ENCODE measurements at places on chromosomes 6 and 20.

GRCh38 chr6:134026597-134026996, 25.8 kb downstream of the SLC2A12 start:
- DNase-seq = no peak

DNA sequence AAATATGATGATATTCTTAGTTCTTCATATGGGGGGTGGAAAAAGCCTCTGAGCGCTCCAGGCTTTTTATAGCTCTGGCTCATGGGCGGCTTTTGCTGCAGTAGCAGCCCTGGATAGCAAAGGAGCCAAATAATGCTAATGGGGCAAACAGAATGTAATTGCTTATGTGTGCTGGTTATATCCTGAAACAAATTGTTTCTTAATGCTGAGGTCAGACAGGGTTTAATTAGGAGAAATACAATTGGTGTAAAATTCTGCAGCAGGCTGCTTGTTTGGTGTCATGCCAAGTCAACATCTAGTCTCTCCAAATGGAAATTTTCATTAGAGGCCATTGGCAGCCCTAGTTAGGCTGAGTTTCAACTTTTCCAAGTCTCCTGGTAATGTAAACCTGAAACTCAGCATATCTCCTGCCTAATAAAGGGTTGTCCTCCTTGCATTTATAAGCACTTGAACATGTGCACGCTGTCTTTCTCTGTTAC, 530.1 kb upstream of the NOX3 start:
- DNase-seq = no peak

- no peak for DNase-seq
Observed at GRCh38 chr6:140597181-140597580, 1222.7 kb upstream of the CITED2 start.

GRCh38 chr6:38508894-38509293, 130.8 kb downstream of the BTBD9 start:
- DNase-seq = no peak

- peak; percentile 15 for DNase-seq
Observed at GRCh38 chr20:57470212-57470522, 54.8 kb downstream of the CTCFL start.

GRCh38 chr20:43529051-43529450, 21.6 kb downstream of the L3MBTL1 start:
- no peak for DNase-seq

DNA sequence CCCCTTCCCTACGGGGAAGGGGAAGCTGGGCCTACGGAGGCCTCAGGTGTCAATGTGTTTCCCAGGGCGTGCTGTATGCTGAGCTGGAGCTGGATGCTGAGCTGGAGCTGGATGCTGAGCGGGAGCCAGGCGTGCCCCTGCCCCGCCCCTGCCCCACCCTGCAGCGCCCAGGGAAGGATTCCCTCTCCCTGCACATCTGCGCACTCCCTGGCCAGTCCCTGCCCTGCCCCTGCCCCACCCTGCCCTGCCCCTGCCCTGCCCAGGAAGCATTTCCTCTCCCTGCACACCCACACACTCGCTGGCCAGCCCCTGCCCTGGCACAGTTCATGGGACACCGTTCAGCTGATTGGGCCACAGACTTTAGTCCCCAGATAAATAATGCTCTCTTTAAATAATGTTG, 196.8 kb downstream of the SMOC2 start:
- no peak for DNase-seq

- no peak for DNase-seq
Observed at GRCh38 chr6:152502421-152503188, 134.6 kb downstream of the SYNE1 start.

- DNase-seq = no peak
Observed at GRCh38 chr20:10647471-10647870, 26.3 kb downstream of the JAG1 start.

GRCh38 chr6:11108726-11109125, 2.8 kb downstream of the ERVFRD-1 start:
- DNase-seq = no peak

DNA sequence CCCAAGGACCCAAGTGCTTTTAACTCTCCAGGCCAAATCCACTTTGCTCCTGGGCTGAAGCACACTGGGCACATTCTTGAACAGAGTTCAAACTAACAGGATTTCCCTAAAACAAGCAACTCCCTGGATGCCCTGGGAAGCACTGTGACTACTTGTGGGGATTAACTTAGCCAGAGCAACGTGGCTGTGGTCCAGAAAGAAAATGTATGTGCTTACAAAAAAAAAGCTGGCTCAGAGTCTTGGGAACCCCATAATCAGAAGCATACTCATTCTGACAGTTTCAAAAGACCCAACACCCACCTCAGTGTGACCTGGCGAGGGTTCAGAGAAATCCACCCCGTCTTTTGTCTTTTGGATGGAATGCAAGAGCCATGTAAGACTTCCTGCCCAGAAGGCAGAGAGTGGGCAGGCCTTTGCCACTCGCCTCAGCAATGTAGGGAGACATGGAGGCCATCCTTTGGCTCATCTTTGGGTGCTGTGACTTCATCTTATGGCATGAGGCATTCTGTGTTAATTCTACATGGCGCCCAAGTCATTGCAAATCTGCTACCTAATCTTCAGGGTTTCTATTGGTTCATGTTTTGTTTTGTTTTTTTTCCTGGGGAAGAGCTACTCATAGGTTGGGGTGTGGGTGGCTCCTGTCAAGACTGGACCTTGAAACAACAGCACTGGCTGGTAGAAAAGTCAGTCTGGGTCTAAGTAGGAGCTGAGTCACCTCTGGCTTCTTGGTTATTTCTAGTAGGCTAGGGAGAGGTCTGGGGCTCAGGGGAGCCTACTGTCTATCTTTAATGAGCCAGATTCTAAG, 248.6 kb upstream of the SUPT3H start:
- DNase-seq = no peak

GRCh38 chr6:170025935-170026750, 264.7 kb downstream of the DLL1 start:
- peak; percentile 85 for DNase-seq

- no peak for DNase-seq
Observed at GRCh38 chr6:43758617-43759050, 11.4 kb upstream of the VEGFA start.

DNA sequence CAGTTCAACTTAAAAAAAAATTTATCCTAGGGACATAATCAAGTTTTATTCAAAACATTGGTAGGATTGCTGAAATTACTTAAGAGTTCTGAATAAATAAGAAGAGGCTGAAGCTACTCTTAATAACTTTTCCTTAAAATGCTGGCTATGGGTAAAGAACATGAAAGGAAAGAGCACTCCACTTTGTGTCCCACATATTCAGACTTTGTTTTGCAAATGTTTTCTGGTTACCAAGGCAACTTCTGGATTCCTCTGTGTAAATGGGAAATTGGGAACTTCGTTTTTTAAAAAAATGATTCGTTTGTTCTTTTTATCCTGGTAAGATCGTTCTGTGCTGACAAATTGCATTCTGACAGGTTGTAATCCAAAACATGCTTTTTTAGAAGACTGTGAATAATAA, 115.0 kb downstream of the KIF6 start:
- DNase-seq = no peak

Data from NCI-H1417 treated with DMSO at 0.1 percent for 48 hours (cell line).